ENCODE measurements at places on chromosomes 4 and X.

DNA sequence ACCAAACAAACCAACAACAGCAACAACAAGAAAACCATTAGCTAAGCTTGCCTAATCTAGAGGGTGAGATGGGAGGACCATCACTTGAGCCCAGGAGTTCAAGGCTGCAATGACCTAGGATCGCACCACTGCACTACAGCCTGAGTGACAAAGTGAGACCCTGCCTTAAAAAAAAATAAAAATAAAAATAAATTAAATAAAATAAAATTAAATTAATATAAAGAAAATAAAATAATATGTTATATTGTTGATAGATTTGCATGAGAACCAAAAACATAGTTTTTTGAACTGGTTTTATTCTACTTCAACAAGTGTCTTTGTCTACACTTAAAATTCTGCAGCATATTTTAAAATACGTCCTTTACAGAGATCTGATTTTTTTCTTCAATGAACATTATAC, 2683.1 kb downstream of the ARAP2 start:
- no peak for DNase-seq

DNA sequence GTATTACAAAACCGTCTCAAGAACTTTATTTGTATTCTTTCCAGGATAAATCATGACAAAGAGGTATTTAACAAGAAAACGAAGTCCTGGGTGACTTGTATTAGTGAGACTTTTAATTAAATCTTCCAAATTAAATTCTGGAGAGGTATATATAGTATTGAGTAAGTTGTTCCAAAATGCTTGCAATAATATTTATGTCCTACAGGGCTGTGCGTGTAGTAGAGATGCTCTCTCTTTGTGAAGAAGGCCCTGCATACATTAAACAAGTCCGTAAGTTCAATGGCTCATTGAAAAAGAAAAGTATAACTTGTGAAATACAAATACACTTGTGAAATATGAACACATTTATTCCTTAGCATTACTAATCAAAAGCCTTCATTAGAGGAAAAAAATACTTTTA, 211.4 kb downstream of the ARHGAP24 start:
- DNase-seq, result no peak

GRCh38 chr4:141240671-141241070, 20.0 kb downstream of the ZNF330 start:
- DNase-seq, result no peak

GRCh38 chr4:38667085-38667893, 3.3 kb downstream of the KLF3 start:
- peak; percentile 52 for DNase-seq

DNA sequence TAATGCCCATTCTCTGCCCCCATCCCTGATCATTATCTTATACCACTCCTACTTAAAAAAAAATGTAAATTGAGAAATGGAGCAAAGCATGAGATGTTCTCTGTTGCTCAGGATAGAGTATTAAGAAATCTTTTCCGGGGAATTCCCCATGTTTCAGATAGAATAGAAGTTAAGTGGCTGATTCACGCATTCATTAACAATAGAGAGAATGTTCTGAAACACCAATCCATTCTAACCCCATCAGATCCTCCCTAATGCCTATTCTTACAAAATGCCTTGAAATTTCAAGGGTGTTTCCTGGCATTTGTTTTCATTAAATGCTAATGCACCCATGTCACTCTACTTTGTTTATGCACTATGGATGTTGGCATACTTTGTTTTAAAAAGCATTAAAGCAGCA, 101.1 kb downstream of the AREG start:
- no peak for DNase-seq

DNA sequence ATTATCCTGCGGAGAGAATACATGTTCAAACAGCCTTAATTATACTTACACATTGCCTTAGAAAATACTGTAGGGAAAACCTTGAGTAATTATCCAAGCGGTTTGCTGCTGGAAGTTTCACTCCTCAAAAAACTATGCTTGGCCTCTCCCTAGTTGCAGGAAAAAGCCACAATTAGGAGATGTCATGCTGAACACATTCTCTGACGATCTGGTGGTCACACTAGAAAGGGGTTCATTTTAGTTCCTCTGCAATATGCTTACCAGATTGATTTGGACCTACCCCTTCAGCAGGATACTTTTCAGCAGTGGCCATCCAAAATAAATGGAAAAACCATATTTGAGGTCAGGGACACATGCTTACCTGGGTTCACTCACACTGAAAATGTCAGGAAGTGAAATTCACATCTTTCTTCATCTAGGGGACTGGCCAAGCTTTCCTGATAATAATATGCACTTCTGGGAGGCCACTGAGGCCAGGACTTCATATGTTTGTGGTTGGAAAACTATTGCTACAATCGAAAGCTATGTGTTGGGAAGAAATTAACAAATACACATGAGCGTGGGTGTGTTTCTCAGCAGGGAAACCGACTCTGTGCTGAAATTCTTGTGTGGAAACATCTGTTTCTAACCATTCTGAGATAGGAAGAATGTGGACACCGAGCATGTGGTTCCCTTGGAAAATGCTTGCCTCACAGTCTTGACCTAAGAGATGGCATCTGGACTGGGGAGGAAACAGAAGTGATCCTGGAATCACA, 68.8 kb downstream of the ATXN3L start:
- no peak for DNase-seq
